Breast epithelium (tissue), 4 donors: ENCODE measurements at places on chromosomes 1 and 21. TPM values are rescaled to one million over a fixed set of nuclear protein-coding genes. Genes with fewer than 3 reads are reported as not detected.
A peak's percentile ranks its signal among the peaks of the same experiment; 100 is the strongest.

ARHGEF10L gene
- 36.7 TPM for total RNA-seq

KIAA0040 gene
- 43.6 TPM for total RNA-seq

SFN gene
- not detected for total RNA-seq

TMEM54 gene
- 26.9 TPM for total RNA-seq

RHEX gene
- 20.6 TPM for total RNA-seq

- DNase-seq: no peak
These were observed 5.6 kb downstream of the KIFAP3 start for GRCh38 chr1:170068923-170069322.

DNA sequence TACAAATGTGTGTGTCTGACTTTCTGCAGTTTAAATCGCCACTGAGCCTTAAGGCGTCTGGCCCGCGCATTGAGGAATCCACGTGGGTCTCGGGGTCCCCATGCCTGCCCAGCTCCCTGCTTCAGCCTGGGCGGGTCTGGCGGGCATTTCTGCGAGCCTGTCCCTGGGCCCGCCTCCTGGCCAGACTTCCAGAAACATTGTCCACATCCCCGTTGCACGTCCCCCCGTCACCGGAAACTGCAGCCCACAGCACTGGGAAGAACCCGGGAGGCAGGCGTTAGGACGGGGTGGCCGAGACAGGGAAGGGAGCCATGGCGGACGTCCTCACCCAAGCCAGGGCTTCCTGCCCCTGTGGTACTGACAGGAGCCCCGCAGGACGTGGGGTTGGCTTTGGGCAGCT is 113.1 kb upstream of the COL6A1 start:
- DNase-seq: no peak

DNA sequence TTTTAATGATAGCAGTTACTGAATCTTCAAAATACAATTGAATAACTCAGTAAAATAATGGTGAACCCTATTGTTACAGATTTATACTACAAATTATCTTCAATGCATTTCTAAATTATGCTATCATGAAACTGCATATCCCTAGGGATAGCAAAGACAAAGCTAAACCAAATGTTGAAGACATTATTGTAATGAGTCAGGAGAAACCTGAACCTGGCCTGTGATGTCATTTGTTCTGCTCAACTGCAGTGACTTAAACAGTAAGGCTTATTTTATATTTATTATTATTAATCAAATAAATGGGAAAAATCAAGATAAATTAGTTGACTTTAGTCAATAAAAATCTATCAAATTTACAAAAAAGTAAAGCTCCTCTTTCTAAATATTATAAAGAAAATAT is 100.3 kb downstream of the UCHL5 start:
- no peak for DNase-seq

DNA sequence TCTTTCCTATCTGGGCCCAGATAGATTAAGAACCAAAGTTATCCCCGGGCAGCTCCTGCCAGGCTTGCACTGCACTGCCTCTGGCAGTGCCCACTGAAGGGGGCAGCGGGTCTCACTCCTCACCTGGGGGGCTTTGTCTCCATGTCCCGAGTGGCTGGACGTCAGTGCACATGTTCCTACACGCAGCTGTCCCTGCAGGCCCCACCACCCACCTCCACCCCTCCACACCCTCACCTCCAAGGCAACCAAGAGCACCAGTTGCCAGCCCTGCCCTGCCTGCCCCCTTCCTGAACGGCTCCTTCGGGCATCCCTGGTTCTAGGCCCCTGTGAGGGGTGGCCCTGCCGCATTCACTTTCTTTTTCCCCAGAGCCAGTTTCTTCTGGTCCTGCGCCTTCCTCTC is 147.2 kb downstream of the PEX14 start:
- no peak for DNase-seq

DNA sequence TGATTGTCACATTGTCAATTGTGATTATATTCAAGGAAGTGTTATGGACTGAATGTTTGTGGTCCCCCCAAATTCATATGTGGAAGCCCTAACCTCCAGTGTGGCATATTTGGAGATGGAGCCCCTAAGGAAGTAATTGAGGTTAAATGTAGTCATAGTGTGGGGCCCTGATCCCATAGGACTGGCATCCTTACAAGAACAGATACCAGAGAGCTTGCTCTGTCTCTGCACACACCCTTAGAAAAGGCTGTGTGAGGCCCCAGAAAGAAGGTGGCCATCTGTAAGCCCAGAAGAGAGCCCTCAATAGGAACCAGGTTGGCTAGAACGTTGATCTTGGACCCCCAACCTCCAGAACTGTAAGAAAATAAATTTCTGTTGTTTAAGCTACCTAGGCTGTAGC is 28.1 kb downstream of the VANGL1 start:
- DNase-seq: no peak

- no peak for DNase-seq
These were observed 65.8 kb upstream of the ATF3 start for GRCh38 chr1:212542761-212543187.

- DNase-seq: peak; percentile 63
These were observed 22.6 kb downstream of the AK4 start for GRCh38 chr1:65170511-65171142.

- DNase-seq: no peak
These were observed 4.1 kb downstream of the RIPK4 start for GRCh38 chr21:41762753-41763152.

DNA sequence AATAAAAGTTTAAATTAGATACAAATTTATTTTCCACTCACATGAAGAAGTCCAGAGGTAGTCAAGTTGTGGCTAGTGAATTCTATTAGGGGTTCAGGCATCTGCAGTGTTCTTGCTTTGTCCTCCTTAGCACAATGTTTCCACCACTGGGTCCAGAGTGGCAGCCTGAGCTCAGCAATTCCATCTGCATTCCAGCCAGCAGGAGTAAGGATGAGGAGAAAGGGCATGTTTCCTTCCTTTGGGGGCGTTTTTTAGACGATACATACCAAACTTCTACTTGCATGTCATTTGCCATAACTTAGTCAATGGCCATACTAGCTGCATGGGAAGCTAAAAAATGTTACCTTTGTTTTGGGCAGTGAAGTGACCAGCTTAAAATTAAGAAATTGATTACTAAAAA is 98.5 kb upstream of the VANGL1 start:
- no peak for DNase-seq

GRCh38 chr21:43717967-43718871 is 710 bp upstream of the PDXK start:
- no peak for DNase-seq

DNA sequence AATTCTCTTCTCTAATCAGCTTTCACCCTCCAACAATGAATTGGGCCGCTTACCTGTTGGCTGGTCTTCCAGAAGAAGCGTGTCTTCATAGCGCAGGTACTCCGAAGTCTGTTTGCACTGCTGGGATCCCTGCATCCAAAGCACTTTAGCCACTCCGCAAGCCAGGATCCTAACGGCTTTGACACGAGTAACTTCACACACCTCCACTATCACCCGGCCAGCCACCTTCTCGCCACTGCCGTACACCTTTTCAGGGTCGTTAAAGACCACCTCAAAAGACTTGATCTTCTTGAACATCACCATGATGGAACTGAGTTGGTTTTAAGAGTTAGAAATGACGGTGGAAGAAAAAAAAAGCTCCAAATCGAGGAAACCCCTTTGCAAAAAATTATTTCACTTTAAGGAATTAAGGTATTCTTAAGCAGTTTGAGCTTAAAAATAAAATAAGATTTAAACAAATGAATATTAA is 381 bp downstream of the TXNIP start:
- no peak for DNase-seq

- no peak for DNase-seq
These were observed 3.7 kb downstream of the RGS18 start for GRCh38 chr1:192161976-192162375.

- no peak for DNase-seq
These were observed 4.5 kb downstream of the PEF1 start for GRCh38 chr1:31640179-31640578.

DNA sequence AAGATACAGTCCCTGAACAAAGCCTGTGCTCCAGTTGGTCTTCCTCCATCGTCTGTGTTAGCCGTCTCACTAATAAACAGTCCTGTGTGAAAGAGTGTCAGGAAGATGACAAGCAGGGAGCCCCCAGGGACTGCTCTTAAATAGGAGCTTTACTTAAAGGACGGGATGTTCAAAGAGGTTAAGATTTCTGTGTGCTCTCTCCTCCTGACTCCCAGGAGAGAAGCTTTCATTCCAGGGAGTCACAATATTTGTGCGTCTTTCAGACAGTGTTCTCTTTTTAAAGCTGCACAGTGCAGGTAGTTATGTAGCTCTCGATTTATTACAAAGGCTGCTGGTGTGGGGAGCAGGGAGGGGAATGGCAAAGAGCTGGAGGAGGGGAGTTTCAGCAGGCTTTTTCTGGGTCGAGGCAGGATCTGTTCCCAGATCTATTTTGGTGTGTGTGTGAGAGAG is 43.5 kb downstream of the STYXL2 start:
- DNase-seq: no peak

GRCh38 chr1:171794085-171794484 is 12.6 kb downstream of the METTL13 start:
- no peak for DNase-seq

DNA sequence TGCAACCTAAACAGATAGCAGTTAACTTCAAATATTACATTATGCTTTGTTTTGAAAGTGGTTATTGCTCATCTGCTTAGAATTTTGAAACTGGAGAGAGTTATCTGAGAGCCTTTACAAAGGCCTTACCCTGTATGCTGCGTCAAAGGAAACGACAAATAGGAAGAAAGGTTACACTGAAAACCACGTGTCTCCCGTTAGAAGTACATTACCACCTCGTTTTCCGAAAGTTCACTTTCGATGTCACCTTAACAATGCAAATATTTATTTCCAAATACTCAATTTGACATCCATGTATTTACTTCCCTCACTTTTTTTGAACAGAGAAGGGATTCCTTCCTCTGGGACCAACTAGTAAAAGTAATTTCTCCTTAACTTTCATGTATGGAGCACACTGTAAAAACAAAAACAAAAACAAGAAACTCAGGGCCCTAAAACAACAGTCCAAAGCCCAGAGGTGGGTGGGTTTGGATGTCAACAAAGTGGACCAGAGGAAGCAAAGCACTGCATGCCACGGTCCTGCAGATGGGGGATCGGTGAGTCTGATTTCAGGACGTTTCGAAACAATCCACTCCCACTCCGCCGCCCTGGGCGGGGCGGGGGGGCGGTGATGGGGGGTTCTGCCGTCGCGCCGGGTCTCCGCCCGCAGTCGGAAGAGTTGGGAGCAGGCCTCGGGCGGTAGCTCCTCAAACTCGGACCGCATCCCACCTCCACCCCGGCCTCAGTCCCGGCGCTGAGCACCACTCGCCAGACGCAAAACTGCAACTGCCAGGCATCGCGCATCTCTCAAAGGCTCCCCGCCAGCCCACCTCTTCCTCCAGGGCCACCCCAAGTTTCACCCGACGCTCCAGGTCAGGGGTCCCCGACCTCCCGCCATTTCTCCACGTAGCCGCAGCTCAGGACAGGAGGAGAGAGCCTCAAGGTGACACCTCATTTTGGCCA is 841 bp downstream of the ADSS2 start:
- peak; percentile 56 for DNase-seq

DNA sequence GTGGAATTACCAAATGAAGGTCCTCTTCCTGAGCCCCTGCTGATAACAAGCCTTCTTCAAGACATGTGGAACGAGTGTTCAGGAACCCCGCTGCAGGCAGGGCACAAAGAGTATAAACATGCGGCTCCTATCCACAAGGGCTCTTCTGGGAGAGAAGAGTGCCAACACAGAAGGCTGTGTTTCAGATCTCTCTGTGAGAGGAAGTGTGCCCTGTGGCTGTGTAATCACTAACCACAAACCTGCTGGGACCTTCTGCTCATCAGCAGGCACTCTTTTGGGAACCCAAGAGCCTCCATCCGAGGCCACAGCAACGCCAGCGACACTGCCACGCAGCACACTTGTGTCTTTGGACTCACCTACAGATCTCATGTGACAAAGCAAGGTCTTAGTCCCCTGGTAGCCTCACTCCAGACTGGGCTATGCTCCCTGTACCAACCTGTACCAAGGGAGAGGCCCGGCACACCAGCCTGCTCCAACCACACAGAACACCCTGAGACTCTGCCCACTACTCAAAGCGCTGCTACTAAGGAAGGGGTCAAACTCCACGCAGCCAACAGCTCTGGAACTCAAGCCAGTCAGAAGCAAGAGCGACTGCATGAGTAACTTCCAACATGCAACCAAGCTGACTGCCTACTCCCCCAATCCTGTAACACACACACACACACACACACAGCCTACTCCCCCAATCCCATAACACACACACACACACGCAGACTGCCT is 7.8 kb downstream of the PTTG1IP start:
- no peak for DNase-seq

DNA sequence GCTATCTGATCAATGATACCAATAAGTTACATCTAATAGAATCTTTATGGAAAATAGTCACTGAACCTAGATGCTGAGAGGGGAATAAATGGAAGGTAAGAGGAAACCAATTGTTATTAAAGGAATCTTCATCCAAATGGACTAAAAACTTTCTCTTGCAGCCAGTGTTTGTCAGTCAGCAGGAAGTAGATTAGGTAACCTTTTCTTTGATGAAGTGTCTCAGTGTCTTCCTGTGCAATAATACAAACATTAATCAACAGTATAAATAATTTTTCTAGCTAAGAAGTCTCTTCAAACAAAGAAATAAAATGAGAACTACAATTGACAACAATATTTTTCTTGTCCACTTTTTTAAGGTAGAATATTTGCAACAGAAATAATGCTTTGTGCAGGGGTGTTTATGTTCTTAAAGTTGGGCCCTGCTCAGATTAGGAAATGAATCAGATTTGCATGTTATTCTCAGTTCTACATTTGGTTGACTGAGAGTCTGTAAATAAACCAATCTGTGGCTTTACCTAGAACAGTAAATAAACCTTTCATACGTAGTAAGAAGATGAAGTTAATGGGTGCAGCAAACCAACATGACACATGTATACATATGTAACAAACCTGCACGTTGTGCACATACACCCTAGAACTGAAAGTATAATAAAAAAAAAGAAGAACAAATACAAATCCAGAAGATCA is 391.4 kb downstream of the MRPL39 start:
- no peak for DNase-seq

- no peak for DNase-seq
These were observed 3.0 kb upstream of the SESN2 start for GRCh38 chr1:28256197-28256827.

- no peak for DNase-seq
These were observed 9.7 kb downstream of the MAPKAPK2 start for GRCh38 chr1:206694171-206695124.

- DNase-seq: no peak
These were observed 213.4 kb downstream of the APP start for GRCh38 chr21:25956993-25957714.

DNA sequence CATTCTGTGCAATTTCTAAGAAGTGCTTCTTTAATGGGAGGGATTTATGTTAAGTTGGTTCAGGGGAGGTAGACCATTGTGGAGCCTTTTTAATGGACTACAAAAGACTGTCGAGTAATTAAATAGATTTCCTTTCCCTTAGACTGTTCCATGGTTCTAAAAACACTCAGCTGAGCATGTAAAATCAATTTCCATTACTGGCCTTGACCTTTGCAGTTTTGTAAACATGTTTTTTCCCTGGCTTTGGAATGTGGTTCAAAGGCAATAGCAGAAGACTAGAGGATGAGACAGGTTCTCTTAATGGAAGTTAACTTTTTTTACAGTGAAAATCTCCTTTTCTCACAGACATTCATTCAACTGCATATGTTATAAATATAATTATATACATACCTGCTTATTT is 37.6 kb upstream of the BTG3 start:
- no peak for DNase-seq

- no peak for DNase-seq
These were observed 26.8 kb downstream of the CCN1 start for GRCh38 chr1:85607126-85607920.

GRCh38 chr1:43963006-43963405 is 6.8 kb upstream of the DPH2 start:
- no peak for DNase-seq
